Activated CD4-positive, alpha-beta T cell treated with anti-CD3 and anti-CD28 coated beads, Interleukin-2, amount 10 ng/mL, durations not matched to agents 24 days and 14 days (primary cell): ENCODE measurements at places on chromosomes 4 and X. TPM values are rescaled to one million over a fixed set of nuclear protein-coding genes. Genes with fewer than 3 reads are reported as not detected.

RTL5 gene
- total RNA-seq: 0.19 and 0.21 TPM in 2 replicates

- no peaks in the 10 kb centered on the region for H3K4me1 ChIP-seq
- no peaks in the 10 kb centered on the region for H3K27me3 ChIP-seq
- DNase-seq: no peak
- no peak overlapping the region for H3K4me3 ChIP-seq
Measured at GRCh38 chrX:84717343-84717742, 215.1 kb upstream of the HDX start.

DNA sequence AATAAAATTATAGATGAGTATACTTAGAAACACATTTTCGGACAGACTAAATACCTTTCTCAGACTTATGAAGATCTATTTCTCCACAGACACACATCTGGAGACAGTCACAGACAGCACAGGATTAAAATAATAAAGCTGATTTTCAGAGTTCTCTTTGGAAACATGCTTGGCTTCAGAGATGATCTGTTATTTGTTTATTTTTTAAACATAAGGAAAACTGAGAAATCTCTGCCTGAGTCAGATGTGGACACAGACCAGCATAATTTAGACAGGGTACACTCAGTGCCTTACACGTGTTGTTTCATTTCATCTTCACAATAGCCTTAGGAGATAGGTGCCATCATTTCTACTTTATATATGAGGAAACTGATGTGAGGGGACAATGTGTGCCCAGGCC lies 92.1 kb downstream of the SLC9A7 start:
- H3K27me3 ChIP-seq: no peaks in the 10 kb centered on the region
- peaks cover 14% of the 10 kb centered on the region for H3K4me1 ChIP-seq
- H3K27ac ChIP-seq: no peak overlapping the region
- DNase-seq: no peak
- peaks cover 25% of the 10 kb centered on the region for H3K36me3 ChIP-seq
- no peak overlapping the region for H3K4me3 ChIP-seq

CENPVL1 gene
- not detected in 2 replicates for total RNA-seq

DNA sequence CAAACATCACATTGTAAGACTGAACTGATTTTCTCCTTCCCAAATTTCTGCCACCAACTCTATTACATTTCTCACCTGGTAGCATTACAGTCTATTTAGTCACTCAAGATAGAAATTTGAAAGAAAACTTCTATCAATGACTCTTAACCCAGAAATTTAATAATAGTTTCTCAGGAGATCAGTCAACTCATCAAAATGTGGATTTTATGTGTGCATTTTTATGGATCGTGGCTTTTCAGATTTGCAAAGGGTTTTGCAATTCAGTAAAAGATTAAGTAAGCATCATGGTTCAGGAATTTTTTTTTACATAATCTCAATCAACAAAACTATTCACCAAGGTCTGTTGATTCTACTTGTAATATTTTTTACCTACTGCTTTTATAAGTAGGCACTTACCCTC lies 111.1 kb downstream of the CFAP299 start:
- no peak for DNase-seq
- H3K4me3 ChIP-seq: no peak overlapping the region
- H3K36me3 ChIP-seq: peaks cover 3% of the 10 kb centered on the region
- no peaks in the 10 kb centered on the region for H3K27me3 ChIP-seq
- H3K4me1 ChIP-seq: no peaks in the 10 kb centered on the region

DNA sequence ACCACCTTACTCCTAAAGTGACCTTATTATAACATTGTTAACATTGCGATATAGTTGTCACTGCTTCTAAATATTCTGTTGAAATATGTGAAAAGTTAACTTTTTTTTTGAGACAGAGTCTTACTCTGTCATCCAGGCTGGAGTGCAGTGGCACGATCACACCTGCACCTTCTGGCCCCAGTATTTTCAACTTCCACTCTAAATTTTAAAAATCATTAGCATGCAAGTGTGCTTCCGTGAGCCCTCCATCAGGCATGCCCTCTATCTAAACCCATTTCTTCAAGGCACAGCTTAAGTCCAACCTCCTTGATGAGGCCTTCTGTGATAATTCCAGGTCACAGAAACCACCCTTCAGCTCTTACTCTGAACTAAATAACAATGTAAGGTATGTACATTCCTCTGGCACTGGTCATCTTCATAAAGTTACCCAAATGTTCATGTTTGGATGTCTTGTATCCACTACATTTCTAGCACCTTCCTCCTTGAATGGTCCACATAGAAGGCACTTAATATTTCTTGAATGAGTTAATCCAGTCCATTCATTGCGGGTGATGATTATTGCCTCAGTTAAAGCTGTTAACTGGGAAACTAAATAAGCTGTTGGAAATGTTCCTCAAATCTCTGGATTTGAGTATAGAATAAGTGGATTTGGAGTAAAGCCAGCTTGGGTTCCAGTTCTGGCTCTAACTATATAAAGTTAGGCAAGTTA lies 38.6 kb upstream of the TMEM131L start:
- peak overlapping the region; percentile 0 for H3K27ac ChIP-seq
- no peak for DNase-seq
- H3K27me3 ChIP-seq: no peaks in the 10 kb centered on the region
- H3K36me3 ChIP-seq: no peaks in the 10 kb centered on the region
- H3K4me1 ChIP-seq: peaks cover 43% of the 10 kb centered on the region
- no peak overlapping the region for H3K4me3 ChIP-seq

XKRX gene
- 0.12 and 0.23 TPM in 2 replicates for total RNA-seq
